ENCODE measurements at places on chromosomes 5 and 9. TPM values are rescaled to one million over a fixed set of nuclear protein-coding genes. Genes with fewer than 3 reads are reported as not detected.

- DNase-seq = no peak
Measured at GRCh38 chr5:115487168-115487567, 57.4 kb downstream of the FEM1C start.

DNA sequence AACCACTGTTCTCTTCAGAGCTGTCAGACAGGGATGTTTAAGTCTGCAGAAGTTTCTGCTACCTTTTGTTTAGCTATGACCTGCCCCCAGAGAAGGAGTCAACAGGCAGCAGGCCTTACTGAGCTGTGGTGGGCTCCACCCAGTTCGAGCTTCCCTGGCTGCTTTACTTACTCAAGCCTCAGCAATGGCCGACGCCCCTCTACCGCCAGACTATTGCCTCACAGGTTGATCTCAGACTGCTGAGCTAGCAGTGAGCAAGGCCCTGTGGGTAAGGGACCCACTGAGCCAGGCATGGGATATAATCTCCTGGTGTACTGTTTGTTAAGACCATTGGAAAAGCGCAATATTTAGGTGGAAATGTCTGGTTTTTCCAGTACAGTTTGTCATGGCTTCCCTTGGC lies 229.6 kb downstream of the TMEM167A start:
- no peak for DNase-seq

DNA sequence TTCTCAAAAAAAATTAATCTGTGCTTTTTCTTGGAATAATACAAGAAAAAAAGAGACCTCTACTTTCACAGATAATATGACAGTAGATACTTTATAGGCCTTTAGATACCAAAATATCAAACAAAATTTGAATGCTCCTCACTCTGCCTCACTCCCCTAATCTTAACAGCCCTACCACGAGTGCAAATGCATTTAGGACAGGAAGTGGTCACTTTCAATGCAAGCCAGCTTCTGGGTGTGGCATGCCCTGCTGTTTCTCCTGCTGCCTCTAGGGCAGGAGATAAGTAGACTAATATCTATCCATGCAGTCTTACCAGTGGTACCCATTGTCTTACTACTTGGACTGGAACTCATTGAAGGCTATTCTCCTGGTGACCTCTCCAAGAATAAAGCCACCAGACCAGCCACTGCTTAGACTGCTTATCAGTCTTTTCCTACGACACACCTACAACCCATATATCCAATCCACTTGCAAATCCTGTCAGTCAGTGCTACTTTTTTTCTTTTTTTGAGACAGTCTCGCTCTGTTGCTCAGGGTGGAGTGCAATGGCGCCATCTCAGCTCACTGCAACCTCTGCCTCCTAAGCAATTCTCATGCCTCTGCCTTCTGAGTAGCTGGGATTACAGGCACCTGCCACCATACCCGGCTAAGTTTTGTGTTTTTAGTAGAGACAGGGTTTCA lies 23.0 kb downstream of the FRRS1L start:
- peak; percentile 39 for DNase-seq

DNA sequence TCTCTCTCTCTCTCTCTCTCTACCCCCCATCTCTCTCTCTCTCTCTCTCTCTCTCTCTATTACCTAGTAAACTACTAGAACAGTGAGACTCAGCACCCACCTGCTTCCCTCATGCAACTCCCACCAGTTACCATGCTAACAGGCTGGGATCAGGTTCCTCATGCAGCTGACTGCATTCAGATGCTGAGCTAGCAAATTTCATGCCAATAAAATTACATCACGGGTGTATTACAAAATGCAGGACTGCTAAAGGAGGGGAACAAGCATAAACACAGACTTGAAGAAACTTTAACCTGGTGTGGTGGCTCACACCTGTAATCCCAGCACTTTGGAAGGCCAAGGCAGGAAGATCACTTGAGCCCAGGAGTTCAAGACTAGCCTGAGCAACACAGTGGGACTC lies 76.0 kb downstream of the CEMIP2 start:
- no peak for DNase-seq

NPR3 gene
- polyA plus RNA-seq = not detected

DNA sequence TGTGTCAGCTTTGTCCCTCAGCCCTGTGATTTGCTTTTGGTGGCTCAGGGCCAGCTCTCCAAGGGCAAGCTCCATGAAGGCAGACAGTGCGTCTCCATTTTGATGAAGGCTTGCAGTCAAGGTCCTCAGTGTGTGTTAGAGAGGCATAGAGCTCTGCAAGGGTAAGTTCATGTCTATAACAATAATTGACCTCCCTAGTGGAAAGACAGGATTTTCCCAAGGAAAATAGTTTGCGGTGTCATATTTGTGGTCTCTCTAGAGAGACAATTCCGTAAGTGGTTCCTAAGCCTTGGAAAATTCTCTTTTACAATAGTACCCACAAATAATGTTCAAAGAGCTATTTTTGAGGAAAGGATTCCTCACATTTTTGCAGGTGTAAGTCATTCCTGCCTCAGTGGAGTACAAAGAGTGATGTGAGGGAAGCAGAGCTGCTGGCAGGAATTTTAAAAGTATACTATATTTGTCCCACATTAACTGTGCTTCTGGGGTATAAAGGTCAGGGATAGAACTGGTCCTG lies 40.2 kb downstream of the SLC1A3 start:
- no peak for DNase-seq

GRCh38 chr9:32986971-32987370 lies 14.5 kb downstream of the APTX start:
- no peak for DNase-seq

- no peak for DNase-seq
Measured at GRCh38 chr9:136234597-136234996, 11.0 kb downstream of the QSOX2 start.

PPP2R2B gene
- not detected for polyA plus RNA-seq

GRCh38 chr9:72524820-72525540 lies 3.6 kb downstream of the TMC1 start:
- peak; percentile 99 for DNase-seq
